ENCODE measurements at places on chromosomes 7 and 10. TPM values are rescaled to one million over a fixed set of nuclear protein-coding genes. Genes with fewer than 3 reads are reported as not detected.
A peak's percentile ranks its signal among the peaks of the same experiment; 100 is the strongest.

DNA sequence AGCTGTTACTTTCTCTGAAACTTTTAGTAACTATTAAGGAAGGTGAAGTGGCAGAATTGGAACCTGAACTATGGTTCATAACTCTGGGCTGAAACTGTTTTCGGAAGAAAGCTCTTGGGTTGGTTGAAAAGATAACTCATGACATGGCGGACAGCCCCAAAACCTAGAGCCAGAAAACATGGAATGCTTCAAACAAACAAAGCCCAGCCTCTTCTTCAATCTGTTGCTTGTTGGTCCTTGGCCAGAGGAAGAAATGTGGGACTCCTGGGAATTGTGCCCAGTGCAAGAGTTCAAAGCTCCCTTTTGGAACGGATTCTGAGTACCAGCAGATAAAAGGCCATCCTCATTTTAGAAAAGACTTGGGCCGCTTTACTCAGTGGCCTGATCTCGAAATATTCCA lies 52.9 kb upstream of the CACNB2 start:
- DNase-seq, result no peak

Gene EPHA1
- polyA plus RNA-seq, result 4.6 TPM

Gene MRPS33
- 82.0 TPM for polyA plus RNA-seq

DNA sequence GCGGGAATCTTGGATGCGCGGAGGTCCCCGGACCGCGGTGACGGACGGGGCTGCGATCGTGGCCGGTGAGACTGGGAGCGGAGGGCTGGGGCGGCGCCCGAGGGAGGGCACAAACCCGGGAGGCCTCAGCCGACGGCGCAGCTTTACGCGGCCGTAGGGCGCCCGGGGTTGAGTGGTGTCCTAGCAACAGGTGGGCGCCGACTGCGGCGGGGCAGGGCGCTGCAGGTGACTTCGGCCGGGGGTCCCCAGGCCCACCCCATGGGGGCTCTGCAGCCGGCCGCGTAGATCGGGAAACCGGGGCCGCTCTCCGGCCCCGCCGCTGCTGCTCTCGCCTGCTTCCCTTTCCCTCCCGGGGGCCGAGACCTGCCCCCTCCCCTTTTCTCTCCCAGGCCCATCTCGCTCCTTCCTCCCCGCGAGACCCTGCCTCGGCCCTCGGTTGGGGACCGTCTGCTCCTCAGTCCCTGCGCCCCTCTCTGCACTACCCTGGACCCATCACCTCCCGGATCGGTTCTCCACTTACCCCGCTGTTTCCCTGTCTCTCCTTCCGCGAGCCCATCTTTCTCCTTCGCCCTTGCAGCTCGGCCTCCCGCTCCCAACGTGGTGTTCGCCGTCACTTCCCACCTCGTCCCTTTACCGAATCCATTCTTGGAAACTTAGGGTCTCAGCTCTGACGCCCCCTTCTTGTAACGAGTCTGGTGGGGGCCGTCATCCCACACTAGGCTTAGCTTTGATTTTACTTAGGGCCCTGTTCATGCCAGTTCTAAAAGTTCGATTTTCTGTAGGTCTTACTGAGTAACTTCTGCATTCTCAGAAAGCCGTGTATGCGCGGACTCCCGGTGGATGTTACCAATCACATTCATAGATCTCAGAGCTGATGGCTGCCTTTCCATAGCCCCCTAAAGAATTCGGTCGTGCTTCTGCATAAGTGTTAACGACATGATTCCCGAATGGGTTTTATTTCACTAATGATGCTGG lies 18.5 kb upstream of the ACBD5 start:
- peak; percentile 12 for DNase-seq

Gene MYPN
- polyA plus RNA-seq, result not detected

All from CD8-positive, alpha-beta memory T cell (primary cell).